HEK293T (cell line): ENCODE measurements at places on chromosomes 12 and 14.

GRCh38 chr12:128905003-128905544 is 51.8 kb downstream of the GLT1D1 start:
- no peak for DNase-seq

GRCh38 chr12:3564861-3565260 is 73.9 kb downstream of the PRMT8 start:
- no peak for DNase-seq

DNA sequence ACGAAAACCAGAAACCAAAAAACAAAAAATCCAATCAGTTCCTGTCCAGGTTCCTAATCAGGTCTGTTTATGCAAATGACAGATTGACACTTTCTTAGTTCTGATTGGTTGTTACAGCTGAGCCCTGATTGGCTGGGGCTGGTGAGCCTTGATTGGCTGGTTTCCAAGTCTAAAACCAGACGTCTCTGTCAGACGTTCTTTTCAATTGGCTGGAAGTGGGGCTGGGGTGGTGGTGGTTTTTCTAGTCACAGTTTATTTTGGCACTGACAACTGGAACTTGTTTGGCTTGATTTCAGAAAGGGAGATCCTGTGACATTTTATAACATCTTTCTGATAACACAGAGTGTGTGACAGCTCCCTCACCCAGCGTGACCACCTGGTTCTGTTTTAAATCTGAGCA is 36.1 kb upstream of the PRICKLE1 start:
- no peak for DNase-seq

DNA sequence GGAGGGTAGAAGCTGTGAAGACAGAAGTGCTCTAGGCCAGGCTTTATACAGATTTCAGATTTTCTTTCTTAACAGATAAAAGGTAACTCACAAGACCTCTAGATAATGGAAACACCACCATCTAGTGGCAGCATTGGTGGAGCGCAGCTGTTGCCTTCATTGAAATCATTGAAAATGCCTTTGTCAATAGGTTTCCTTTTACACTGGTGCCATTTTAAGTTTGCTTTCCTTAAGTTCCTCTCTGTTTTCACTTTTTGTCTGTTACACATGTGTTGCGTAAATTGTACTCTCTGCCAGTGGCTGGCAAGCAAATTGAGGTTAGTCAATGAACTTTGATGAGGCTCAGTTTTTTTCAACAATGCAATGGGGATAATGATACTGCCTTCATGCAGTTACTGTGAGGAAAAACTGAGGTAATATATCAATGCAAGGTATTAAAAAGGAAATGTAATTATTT is 31.1 kb downstream of the ALDH1L2 start:
- DNase-seq: peak; percentile 52

DNA sequence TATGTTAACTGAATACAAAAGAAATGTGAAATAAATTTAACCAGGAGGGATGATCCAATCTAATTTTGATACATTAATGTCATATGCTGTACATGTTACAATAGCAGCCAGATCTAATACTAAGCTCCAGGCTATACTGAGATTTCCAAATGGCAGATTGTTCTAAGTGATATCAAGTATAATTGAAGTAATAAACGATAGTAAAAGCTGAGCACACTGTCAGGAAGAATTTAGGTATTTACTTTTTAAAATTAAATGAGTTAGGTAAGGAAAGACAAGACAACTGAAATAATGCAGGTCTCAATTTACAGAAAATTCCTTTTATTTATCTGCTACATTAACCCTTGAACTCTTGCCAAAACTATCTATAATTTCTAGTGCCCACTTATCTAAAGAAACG is 39.9 kb downstream of the INSM2 start:
- no peak for DNase-seq

GRCh38 chr12:47272412-47273190 is 192.8 kb upstream of the AMIGO2 start:
- no peak for DNase-seq

GRCh38 chr14:34356264-34356654 is 105.8 kb downstream of the SPTSSA start:
- no peak for DNase-seq

GRCh38 chr14:78358591-78358990 is 188.4 kb downstream of the NRXN3 start:
- no peak for DNase-seq

DNA sequence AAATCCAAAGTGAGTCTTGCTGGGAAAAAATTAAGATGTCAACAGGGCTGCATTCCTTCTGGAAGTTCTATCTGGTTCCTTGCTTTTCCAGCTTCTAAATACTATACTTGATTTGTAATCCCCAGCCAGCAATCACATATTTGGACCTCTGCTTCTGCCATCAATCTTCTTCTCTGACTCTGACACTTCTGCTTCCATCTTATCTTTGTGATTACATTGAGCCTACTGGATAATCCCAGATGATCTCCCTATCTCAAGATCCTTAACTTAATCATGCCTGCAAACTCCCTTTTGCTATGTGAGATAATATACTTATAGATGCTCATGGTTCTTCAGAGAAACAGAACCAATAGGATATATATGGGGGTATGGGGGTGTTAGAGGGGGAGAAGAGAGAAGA is 49.9 kb upstream of the ZDHHC17 start:
- DNase-seq: no peak

GRCh38 chr14:39266871-39267607 is 33.3 kb downstream of the MIA2 start:
- peak; percentile 77 for DNase-seq

GRCh38 chr12:98955284-98955683 is 310.2 kb downstream of the APAF1 start:
- peak; percentile 42 for DNase-seq
